ENCODE measurements at places on chromosomes 3 and 15.

GRCh38 chr3:133301194-133301593, 98.7 kb upstream of the BFSP2 start:
- DNase-seq: no peak

DNA sequence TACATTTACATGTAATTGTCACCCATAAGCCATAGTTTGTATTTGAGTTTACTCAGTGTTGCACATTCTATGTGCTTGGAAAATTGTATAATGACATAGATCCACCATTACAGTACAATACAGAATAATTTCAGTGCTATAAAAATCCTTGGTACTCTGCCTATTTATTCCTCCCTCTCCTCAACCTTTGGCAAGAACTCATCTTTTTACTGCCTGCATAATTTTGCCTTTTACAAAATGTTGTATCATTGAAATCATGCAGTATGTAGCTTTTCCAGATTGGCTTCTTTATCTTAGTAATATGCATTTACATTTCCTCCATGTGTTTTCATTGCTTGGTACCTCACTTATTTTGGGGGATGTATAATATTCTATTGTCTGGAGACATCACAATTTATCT, 786.9 kb upstream of the SEMA6D start:
- no peak for DNase-seq

- no peak for DNase-seq
Observed at GRCh38 chr3:61181874-61182273, 69.4 kb downstream of the FHIT start.

DNA sequence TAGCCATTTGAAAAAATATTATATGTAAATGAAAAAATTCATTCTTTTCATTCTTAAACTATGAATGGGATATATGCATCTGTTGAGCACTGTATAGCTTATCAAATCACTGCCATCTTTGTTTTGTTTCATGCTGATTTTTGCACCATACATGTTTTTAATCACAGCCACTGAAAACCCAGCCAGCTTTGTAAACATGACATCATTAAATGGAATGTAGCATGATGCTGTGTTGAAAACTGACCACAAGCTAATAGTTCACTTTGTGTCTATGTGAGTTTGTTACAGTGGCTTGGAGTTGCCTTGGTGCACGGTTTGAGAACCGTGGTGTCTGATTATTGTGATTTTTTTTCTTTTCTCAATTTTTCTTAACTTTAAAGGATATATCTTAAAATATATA, 75.7 kb downstream of the GMPS start:
- DNase-seq: no peak

GRCh38 chr3:25166016-25166415, 262.0 kb upstream of the RARB start:
- no peak for DNase-seq

DNA sequence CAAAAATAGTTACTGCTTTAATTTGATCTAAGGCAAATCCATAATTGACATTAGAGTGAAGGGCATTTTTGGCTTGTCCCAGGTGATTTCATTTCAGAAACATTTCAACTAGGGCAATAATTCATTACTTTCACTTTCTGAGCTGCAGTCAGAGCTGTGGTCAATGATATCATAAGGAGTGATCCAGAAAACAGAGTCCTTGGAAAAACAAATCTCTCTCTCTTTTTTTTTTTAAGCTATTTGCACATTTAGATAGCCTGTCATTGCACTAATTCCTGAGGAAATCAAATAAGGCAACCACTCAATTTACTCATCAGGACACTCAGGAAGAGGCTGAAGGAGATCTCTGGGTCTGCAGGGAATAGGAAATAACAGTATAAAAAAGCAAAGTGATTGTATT, 269.5 kb upstream of the LRRC3B start:
- DNase-seq: no peak

GRCh38 chr3:170999737-171000242, 26.7 kb downstream of the SLC2A2 start:
- DNase-seq: no peak

DNA sequence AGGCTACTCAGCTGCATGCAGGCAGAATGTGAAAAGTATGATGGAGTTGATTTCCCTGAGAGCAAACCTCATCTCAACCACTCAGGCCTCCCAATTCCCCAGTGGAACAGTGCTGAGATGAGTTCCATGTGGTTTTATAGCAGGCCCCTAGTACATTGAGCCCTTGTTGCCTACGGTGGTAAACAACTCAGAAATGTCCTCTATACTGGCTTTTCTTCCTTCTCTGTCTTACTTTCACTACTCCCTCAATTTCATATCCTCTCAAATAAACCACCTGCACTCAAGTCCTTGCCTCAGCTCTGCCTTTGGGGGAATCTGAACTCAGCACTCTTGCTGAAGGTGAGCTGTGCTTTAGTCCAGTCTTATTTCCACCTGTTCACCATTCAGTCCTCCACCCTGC, 399.9 kb downstream of the PDCD6IP start:
- no peak for DNase-seq

GRCh38 chr3:48765376-48765775, 48.4 kb upstream of the IP6K2 start:
- no peak for DNase-seq

- DNase-seq: no peak
Observed at GRCh38 chr3:88572450-88572849, 422.7 kb downstream of the C3orf38 start.

DNA sequence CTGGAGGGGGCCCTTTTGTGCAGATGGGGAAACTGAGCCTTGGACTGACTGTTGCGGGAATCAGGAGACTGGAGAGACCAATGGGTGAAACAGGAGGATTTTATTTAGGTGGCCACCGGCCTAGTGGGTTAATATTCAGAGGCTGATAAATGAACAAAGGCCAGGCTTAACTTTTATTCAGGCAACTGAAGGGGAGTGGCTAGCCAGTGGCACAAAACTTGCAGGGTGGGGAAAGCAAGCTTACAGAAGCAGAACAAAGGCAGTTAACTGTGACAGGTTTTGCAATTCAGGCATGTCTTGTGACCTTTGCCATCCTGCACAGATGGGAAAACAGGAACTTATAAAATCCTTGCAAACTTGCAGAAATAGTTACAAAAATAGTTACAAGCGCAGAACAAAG, 24.9 kb upstream of the ACAD9 start:
- DNase-seq: no peak

Data from activated CD4-positive, alpha-beta memory T cell treated with anti-CD3 and anti-CD28 coated beads for 36 hours (primary cell).